ENCODE measurements at places on chromosomes 1 and 21.

DNA sequence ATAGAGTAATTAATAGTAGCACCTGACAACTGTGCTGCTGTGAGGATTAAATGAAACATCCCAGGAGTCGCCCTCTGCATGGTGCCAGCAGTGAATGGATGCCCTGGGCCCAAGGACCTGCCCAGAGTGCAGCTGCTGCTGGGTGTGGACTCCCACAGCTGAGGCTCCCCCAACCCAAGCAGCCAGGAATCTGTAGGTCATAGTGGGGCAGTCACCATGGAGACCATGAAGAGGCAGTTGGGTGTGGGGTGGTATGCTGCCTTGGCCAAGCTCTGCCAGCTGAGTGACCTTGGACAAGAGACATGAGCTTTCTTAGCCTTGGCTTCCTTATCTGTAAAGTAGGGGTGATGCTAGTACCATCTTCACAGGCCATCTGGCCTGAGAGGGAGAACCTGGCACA, 9.4 kb downstream of the OLIG2 start:
- DNase-seq = no peak

- DNase-seq = no peak
These were observed 164.8 kb downstream of the PRDM2 start for GRCh38 chr1:13864760-13865159.

- DNase-seq = no peak
These were observed 2.1 kb downstream of the SASS6 start for GRCh38 chr1:100130552-100131077.

DNA sequence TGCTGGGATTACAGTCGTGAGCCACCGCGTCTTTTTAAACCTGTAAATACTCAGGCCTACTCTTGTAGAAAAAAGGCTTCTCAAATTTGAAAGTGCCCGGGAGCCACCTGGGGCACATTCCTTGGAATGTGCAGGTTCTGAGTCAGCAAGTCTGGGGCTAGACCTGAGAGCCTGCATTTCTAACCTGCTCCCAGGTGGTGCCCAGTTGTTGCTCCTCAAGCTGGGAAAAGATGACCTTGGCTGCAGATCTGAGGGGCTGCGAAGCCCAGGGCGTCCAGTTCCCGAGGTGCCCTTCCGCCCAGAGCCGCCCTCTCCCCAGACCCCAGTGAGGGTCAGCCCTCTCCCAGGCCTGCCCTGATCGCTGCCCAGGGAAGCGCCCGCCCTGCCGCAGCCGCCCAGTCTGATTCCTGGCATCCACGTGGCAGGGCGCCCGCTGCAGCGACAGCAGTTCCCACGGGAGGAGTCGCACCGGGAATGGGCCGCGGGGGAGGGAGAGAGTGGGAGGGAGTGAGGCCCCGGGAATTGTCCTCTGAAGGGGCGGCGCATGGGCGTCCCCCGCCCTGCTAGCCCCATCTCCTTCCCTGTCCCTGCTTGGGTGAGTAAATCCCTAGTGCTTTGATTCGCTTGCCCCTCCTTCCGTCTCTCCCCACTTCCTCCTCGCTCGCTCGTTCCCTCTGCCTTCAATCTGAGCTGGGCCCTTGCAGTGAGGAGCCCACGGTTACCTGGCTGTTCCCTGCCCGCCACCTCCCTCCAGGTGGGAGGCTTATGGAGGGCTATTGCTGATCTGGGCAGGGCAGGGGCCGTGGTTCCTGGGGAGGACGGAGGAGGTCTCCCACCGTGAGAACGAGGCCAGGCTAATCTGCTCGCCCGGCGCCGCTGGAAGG, 18.8 kb upstream of the TENT5B start:
- DNase-seq = no peak

GRCh38 chr1:219476716-219477115, 136.2 kb downstream of the ZC3H11B start:
- no peak for DNase-seq

- DNase-seq = no peak
These were observed 27.2 kb upstream of the TRIM67 start for GRCh38 chr1:231134624-231135023.

GRCh38 chr1:232037774-232038388, 411.3 kb downstream of the DISC1 start:
- DNase-seq = no peak

DNA sequence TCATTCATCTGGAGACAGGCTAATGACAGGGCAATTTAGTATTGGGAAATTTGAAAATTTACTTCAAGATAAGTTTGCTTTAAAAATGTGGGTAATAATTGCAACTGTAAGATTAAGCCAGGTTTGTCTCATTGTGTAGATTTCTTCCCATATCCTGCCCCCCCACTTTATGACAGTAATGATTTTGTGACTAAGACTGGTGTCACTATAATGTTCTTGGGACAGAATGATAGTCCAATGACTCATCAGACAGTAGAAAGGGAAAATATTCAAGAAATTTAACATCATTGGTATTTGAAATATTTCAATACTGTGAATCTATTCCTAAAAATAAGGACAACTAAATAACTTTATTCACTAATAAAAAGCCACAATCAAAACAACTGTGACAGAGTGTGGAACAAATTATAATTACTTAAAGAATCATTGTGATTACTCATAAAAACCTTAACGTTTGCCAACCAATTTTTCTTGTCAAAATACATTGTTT, 36.7 kb downstream of the FH start:
- DNase-seq = no peak

GRCh38 chr1:34684266-34684665, 70.6 kb upstream of the GJB5 start:
- no peak for DNase-seq

- no peak for DNase-seq
These were observed 21.5 kb downstream of the EPHB2 start for GRCh38 chr1:22731924-22732720.

- DNase-seq = no peak
These were observed 22.9 kb upstream of the WARS2 start for GRCh38 chr1:119163396-119163795.

DNA sequence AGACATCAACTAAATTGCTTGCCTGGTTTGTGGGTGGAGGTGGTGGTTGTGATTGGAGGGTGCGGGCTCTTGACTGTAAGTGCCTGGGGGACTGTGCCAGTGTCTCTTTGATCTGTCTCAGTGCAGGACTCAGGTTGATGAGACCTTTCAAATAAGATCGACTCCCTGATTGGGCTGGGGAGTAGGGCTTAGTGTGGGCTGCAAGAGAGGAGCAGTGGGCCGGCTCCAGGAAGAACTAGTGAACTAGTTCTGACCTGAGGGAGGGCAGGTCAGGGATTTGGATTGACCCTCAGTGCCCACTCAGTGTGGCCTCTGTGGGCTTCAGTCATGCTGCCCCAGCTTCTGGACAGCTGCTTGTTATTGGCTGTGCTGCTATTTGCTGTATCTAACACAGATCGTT, 130.6 kb upstream of the CACNA1E start:
- DNase-seq = no peak

DNA sequence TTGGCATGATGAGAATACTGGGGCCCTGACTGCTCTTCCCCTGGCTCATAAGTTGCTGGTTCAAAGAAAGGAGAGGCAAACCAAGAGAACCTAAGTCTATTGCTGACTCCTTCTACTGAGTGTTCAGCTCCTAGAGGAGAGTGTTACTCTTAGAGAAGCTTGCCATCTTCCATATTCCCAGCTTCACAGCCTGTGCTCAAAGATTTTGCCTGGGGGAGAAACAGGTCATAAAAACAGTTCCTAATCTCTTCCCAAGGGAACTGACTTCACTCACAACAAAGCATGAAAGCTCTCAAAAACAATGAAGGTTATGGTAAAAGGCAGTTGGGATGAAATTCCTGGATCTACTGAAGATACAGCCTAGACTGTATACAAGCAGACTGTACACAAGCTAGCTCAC, 37.1 kb downstream of the LRRC40 start:
- DNase-seq = no peak

- DNase-seq = no peak
These were observed 746 bp upstream of the LAMC1 start for GRCh38 chr1:183022202-183023145.
